ENCODE measurements at places on chromosomes 1 and 21.

- H3K27me3 ChIP-seq, result no peaks in the 10 kb centered on the region
- no peaks in the 10 kb centered on the region for H3K36me3 ChIP-seq
- no peak overlapping the region for H3K4me3 ChIP-seq
- DNase-seq, result no peak
- H3K4me1 ChIP-seq, result peaks cover 17% of the 10 kb centered on the region
These were observed 195.2 kb downstream of the TOMM20 start for GRCh38 chr1:234933475-234933874.

DNA sequence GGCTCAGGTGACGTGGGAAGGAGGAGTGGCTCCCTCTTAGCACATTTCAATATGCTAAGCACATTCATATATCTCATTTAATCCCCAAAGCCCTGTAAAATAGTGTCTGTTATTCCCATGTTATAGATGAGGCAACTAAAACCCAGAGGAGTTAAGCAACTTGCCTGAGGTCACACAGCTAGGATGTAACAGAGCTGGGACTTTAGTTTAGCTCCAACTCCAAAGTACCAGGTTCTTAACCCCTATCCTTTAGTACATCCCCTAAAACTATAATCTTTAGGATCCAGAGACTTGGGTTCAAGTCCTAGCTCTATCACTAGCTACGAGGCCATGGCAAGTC lies 48.5 kb downstream of the LGR6 start:
- no peak for DNase-seq
- no peak overlapping the region for H3K4me3 ChIP-seq
- H3K27me3 ChIP-seq, result peaks cover 2% of the 10 kb centered on the region
- H3K27ac ChIP-seq, result no peak overlapping the region

DNA sequence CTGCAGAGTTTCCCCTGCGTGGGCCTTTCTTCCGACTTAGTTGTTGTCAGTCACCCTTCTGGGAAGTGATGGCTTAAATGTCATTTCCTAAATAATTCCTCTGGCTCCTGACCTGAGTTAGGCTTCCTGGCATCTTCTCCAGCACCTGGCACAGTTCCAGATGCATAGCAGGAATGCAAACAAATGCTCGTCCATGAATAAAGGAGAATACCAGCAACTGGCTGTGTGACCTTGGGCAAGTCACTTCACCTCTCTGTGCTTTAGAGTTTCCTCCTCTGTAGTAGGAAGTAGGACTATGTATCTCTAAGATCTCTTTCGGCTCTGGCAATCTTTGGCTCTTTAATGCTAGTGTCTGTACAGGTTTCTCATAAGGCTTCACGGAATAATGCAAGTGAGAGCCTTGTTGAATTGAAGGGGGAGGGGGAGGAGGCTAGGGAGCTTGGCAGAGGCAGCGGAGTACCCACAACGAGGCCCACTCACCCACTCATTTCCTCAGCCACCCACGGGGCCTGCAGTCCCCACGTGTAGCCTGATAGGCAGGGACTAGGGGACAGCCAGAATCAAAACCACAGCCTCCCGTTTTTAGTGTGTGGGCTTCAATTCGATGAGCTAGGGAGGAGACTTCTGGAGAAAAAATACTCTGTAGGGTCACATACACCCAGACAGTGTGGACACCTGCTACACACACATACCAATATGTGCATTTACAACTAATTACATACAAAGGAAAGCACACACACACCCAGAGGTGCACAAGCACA lies 48.1 kb downstream of the TENT5C start:
- H3K27me3 ChIP-seq, result no peaks in the 10 kb centered on the region
- no peak for DNase-seq
- H3K27ac ChIP-seq, result no peak overlapping the region
- no peak overlapping the region for H3K4me3 ChIP-seq
- H3K36me3 ChIP-seq, result peaks cover 3% of the 10 kb centered on the region
- peaks cover 42% of the 10 kb centered on the region for H3K4me1 ChIP-seq

- no peaks in the 10 kb centered on the region for H3K36me3 ChIP-seq
- no peak for DNase-seq
- H3K4me3 ChIP-seq, result no peak overlapping the region
- no peaks in the 10 kb centered on the region for H3K27me3 ChIP-seq
These were observed 163.8 kb upstream of the ESRRG start for GRCh38 chr1:216887032-216887431.

- H3K27ac ChIP-seq, result no peak overlapping the region
- no peak overlapping the region for H3K4me3 ChIP-seq
- H3K4me1 ChIP-seq, result no peaks in the 10 kb centered on the region
- H3K36me3 ChIP-seq, result peaks cover 70% of the 10 kb centered on the region
These were observed 25.6 kb downstream of the LRRC71 start for GRCh38 chr1:156945881-156946661.

DNA sequence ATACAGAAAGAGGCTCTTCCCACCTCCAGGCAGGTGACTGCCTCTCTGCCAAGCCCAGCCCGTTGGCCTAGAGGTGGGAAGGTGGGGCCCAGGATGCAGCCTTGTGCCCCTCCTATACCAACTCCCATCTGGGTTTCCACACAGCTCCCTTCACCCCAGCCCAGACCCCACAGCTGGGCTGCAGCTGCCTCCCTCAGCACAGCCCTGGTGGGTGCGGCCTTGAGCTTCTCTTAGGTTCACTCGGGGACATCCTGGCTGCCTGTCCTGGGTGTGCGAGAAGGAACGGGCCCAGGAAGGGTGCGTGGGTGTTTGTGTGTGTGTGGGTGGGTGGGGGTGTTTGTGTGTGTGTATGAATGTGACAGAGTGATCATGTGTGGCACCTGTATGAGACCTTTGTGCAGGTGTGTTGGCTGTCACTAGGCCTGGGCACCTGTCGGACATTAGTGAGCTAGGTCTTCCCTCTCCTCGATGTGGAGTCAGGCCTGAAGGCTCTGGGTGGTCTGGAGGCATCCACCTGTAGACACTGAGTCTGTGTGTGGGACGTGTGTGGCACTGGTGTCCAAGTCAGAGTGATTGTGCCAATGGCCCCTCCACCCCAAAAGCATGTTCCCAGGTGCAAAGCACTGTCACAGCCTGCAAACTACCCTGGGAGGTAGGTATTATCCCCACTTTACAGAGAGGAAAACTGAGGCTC lies 30.7 kb downstream of the FOXO6 start:
- H3K36me3 ChIP-seq, result no peaks in the 10 kb centered on the region
- H3K27ac ChIP-seq, result no peak overlapping the region
- peaks cover 65% of the 10 kb centered on the region for H3K4me1 ChIP-seq
- no peaks in the 10 kb centered on the region for H3K27me3 ChIP-seq

All from WTC11 (cell line).